Sigmoid colon (tissue), 7 donors: ENCODE measurements at places on chromosomes 6 and 20. TPM values are rescaled to one million over a fixed set of nuclear protein-coding genes. Genes with fewer than 3 reads are reported as not detected.

- no peak overlapping the region for H3K27ac ChIP-seq
- no peaks in the 10 kb centered on the region for H3K27me3 ChIP-seq
- no peak overlapping the region for H3K4me3 ChIP-seq
- H3K4me1 ChIP-seq = no peaks in the 10 kb centered on the region
- no peaks in the 10 kb centered on the region for H3K36me3 ChIP-seq
These were observed 508.3 kb downstream of the PRKN start for GRCh38 chr6:162219266-162219665.

GRCh38 chr6:150233843-150234269 is 91.0 kb downstream of the PPP1R14C start:
- H3K4me1 ChIP-seq = no peaks in the 10 kb centered on the region
- no peak for DNase-seq
- no peaks in the 10 kb centered on the region for H3K27me3 ChIP-seq
- no peak overlapping the region for H3K27ac ChIP-seq
- H3K36me3 ChIP-seq = no peaks in the 10 kb centered on the region

Gene SIRPB1
- 4.4 TPM for total RNA-seq

GRCh38 chr20:62723768-62724450 is 15.3 kb downstream of the NTSR1 start:
- H3K4me3 ChIP-seq = no peak overlapping the region
- DNase-seq = peak; percentile 65
- peaks cover 69% of the 10 kb centered on the region for H3K4me1 ChIP-seq
- H3K27me3 ChIP-seq = no peaks in the 10 kb centered on the region
- peak overlapping the region; percentile 96 for H3K27ac ChIP-seq
- peaks cover 7% of the 10 kb centered on the region for H3K36me3 ChIP-seq

Gene LEMD2
- total RNA-seq = 38.3 TPM

Gene DEFB132
- not detected for total RNA-seq

- H3K4me3 ChIP-seq = no peak overlapping the region
- H3K4me1 ChIP-seq = no peaks in the 10 kb centered on the region
- DNase-seq = no peak
- no peaks in the 10 kb centered on the region for H3K36me3 ChIP-seq
- H3K27me3 ChIP-seq = no peaks in the 10 kb centered on the region
These were observed 38.1 kb upstream of the CD83 start for GRCh38 chr6:14079433-14079832.

DNA sequence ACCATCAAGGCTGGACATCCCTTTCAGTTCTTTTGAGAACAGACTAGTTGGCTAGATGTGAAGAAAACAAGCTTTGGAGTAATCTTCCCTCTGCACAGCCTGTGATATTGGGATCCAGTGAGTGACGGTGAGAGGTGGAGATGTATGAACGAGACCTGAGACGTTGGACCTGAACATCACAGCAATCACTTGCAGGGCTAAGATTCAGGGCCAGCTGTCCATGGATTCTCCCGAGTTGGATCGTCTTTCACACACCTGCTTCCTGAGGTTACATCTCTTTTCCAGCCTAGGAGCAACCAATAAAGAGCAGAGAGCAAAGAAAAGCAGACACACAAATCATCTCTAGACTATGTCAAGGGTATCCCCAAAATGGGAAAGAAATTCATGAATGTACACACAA is 30.0 kb upstream of the TMEM14A start:
- H3K27me3 ChIP-seq = no peaks in the 10 kb centered on the region
- DNase-seq = no peak
- no peaks in the 10 kb centered on the region for H3K4me1 ChIP-seq
- no peak overlapping the region for H3K27ac ChIP-seq
- H3K4me3 ChIP-seq = no peak overlapping the region

- no peaks in the 10 kb centered on the region for H3K4me1 ChIP-seq
- H3K27ac ChIP-seq = peak overlapping the region; percentile 98
- no peak for DNase-seq
- peaks cover 4% of the 10 kb centered on the region for H3K36me3 ChIP-seq
- H3K27me3 ChIP-seq = no peaks in the 10 kb centered on the region
These were observed 917 bp downstream of the C6orf120 start for GRCh38 chr6:169702840-169703246.

DNA sequence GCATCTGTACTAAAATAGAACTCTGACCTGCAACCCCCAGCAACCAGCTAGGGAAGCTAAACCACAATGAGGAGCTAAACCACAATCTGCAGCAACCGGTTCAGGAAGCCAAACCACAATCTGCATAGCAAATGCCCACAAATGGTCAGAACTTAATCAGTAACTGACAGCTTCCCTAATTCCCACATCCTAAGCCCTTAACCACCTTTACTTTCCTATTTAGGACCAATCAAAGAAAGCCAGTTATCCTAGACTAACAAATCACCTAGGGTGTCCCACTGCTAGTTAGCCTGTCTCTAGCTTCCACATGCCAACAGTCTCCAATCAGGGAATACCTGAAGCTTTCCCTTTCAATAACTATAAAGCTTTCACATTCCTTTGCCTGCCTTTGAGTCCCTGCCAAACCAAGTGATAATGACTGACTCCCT is 424.6 kb upstream of the PTCHD4 start:
- no peak overlapping the region for H3K4me3 ChIP-seq
- H3K27me3 ChIP-seq = no peaks in the 10 kb centered on the region
- H3K4me1 ChIP-seq = no peaks in the 10 kb centered on the region
- no peak overlapping the region for H3K27ac ChIP-seq
- DNase-seq = no peak
- no peaks in the 10 kb centered on the region for H3K36me3 ChIP-seq

Gene LY6G6F
- total RNA-seq = not detected

- H3K27me3 ChIP-seq = no peaks in the 10 kb centered on the region
- H3K4me1 ChIP-seq = no peaks in the 10 kb centered on the region
- H3K4me3 ChIP-seq = no peak overlapping the region
- no peaks in the 10 kb centered on the region for H3K36me3 ChIP-seq
- H3K27ac ChIP-seq = no peak overlapping the region
These were observed 71.2 kb downstream of the LY86 start for GRCh38 chr6:6659600-6660327.

- peak overlapping the region; percentile 81 for H3K27ac ChIP-seq
- H3K27me3 ChIP-seq = no peaks in the 10 kb centered on the region
- no peak for DNase-seq
- peaks cover 8% of the 10 kb centered on the region for H3K4me1 ChIP-seq
These were observed 2.7 kb downstream of the EPB41L2 start for GRCh38 chr6:131060311-131060710.

DNA sequence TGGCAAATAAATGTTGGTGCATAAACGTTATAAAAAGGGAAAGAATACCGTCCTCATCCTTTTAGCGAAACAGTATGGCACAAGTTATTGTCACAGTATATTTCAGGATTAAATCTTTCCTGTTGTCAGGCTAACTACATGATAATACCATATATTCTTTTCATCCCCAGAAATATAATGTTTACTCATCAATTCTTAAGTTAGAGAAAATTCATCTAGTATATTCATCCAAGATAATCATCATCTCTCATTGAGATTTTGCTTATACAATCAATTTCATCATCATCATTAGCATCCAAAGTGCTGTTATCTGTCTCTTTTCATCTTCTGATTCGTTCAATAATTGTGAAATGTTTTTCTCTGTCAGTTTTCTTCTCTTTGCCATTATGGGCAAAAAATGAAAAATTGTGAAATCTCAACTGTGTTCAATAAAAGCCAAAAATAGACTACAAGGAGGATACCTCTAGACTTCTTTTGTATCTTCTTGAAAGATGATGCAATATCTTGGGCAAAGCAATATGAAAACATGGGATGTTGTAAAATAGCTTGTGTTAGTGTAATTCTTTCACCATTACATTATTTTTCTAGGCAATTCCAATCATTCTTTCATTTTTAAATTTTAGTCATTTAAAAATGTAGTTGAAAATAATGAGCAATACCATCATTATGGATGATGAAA is 2.6 kb downstream of the SPACA1 start:
- no peaks in the 10 kb centered on the region for H3K4me1 ChIP-seq
- H3K36me3 ChIP-seq = no peaks in the 10 kb centered on the region
- H3K27me3 ChIP-seq = no peaks in the 10 kb centered on the region
- no peak overlapping the region for H3K27ac ChIP-seq

GRCh38 chr6:95923518-95923917 is 92.3 kb upstream of the FUT9 start:
- no peak for DNase-seq
- H3K4me1 ChIP-seq = no peaks in the 10 kb centered on the region
- H3K4me3 ChIP-seq = no peak overlapping the region
- no peaks in the 10 kb centered on the region for H3K27me3 ChIP-seq
- H3K36me3 ChIP-seq = no peaks in the 10 kb centered on the region

Gene OGFR
- total RNA-seq = 46.6 TPM

Gene DEFB127
- total RNA-seq = not detected

Gene TBC1D7
- total RNA-seq = 13.2 TPM

- H3K4me3 ChIP-seq = no peak overlapping the region
- H3K36me3 ChIP-seq = no peaks in the 10 kb centered on the region
- H3K27me3 ChIP-seq = no peaks in the 10 kb centered on the region
- no peak overlapping the region for H3K27ac ChIP-seq
- DNase-seq = no peak
These were observed 62.7 kb downstream of the SLX4IP start for GRCh38 chr20:10497791-10498190.

Gene PCSK2
- total RNA-seq = 2.8 TPM

- H3K4me1 ChIP-seq = no peaks in the 10 kb centered on the region
- no peaks in the 10 kb centered on the region for H3K27me3 ChIP-seq
- no peak overlapping the region for H3K27ac ChIP-seq
- no peaks in the 10 kb centered on the region for H3K36me3 ChIP-seq
These were observed 490.4 kb downstream of the FRK start for GRCh38 chr6:115570331-115570730.

GRCh38 chr20:20897922-20898321 is 185.5 kb upstream of the RALGAPA2 start:
- H3K27ac ChIP-seq = no peak overlapping the region
- H3K27me3 ChIP-seq = no peaks in the 10 kb centered on the region
- no peaks in the 10 kb centered on the region for H3K4me1 ChIP-seq
- H3K36me3 ChIP-seq = no peaks in the 10 kb centered on the region
- DNase-seq = no peak
- H3K4me3 ChIP-seq = no peak overlapping the region

Gene C6orf58
- total RNA-seq = not detected

Gene F13A1
- 189 TPM for total RNA-seq

GRCh38 chr6:20056350-20056992 is 155.8 kb downstream of the MBOAT1 start:
- H3K27ac ChIP-seq = no peak overlapping the region
- H3K36me3 ChIP-seq = no peaks in the 10 kb centered on the region
- no peak for DNase-seq
- H3K4me1 ChIP-seq = no peaks in the 10 kb centered on the region
- no peaks in the 10 kb centered on the region for H3K27me3 ChIP-seq

- H3K4me3 ChIP-seq = no peak overlapping the region
- no peaks in the 10 kb centered on the region for H3K27me3 ChIP-seq
- H3K27ac ChIP-seq = no peak overlapping the region
- H3K4me1 ChIP-seq = no peaks in the 10 kb centered on the region
These were observed 20.7 kb upstream of the HEY2 start for GRCh38 chr6:125728739-125729138.

Gene PRSS16
- total RNA-seq = not detected

Gene CLIC5
- total RNA-seq = 2.9 TPM

DNA sequence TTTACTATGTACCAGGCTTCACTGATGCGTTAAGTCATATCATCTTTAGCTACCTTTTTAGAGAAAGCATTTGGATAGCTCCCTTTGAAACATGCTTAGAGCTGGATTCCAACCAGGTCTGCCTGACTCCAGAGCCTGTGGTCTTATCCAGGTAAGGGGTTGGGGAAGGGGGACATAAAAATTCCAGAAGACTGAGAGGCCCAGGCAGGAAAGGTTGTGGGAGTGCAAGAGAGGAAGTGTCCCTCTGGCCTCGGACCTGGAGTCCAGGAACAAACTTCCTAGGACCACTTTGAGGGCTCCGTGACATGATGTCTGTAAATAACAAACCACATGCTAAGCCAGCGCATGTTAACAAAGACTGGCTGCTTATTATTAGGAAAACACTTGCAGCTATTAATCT is 163.0 kb upstream of the KCNG1 start:
- no peaks in the 10 kb centered on the region for H3K4me1 ChIP-seq
- H3K4me3 ChIP-seq = no peak overlapping the region
- no peak overlapping the region for H3K27ac ChIP-seq
- no peak for DNase-seq

GRCh38 chr6:126447367-126447766 is 107.5 kb downstream of the CENPW start:
- no peaks in the 10 kb centered on the region for H3K27me3 ChIP-seq
- DNase-seq = no peak
- peaks cover 30% of the 10 kb centered on the region for H3K4me1 ChIP-seq
- no peaks in the 10 kb centered on the region for H3K36me3 ChIP-seq
- no peak overlapping the region for H3K27ac ChIP-seq

Gene CCN5
- 5.0 TPM for total RNA-seq

- DNase-seq = peak; percentile 66
- peak overlapping the region; percentile 65 for H3K4me3 ChIP-seq
- H3K36me3 ChIP-seq = no peaks in the 10 kb centered on the region
These were observed 1.7 kb downstream of the MICAL1 start for GRCh38 chr6:109453594-109454495.

Gene GSTA3
- total RNA-seq = not detected

Gene NMBR
- not detected for total RNA-seq
